ENCODE measurements at places on chromosomes 3 and 15.

DNA sequence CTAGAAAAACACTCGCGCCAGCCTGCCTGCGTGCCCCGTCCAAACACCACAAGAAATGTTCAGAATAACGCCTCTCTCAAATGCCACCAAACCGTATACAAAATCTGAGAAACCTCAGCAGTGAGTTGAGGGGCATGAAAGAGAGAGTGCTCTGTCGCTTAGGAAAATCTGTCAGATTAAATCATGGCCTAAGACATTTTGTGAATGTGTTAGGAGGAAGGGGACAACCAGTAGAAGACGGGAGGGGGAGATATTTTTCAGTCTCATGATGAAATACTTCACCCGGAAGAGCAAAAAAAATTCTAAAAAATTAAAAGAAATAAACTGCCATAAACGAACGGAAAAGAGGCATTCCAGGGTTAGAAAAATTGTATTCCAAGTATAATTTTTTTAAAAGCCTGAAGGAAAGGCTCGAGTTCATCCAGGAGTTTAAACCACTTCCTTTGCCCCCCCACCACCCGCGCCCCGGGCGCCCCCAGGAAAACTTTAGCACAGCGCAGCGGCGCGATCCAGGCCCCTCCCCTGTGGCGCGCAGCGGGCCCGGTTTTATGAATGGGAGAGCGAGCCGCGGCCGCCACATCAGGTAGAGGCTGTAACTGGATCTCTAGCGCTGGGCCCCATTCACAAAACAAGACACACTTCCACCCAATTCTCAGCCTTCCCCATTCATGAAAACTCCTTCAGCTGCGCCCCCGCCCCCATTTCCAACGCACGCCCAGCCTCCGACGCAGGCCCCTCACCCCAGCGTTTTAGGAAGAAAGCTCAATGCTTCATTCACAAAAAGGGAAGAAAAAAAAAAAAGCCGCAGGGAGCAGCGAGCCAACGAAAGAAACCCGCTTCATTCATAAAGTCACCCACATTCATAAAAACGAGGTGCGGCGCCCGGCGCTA lies 1.4 kb downstream of the ETV5 start:
- peak; percentile 84 for DNase-seq

GRCh38 chr15:85520650-85521049 lies 140.2 kb downstream of the AKAP13 start:
- peak; percentile 5 for DNase-seq

GRCh38 chr3:60657972-60658371 lies 593.3 kb downstream of the FHIT start:
- no peak for DNase-seq

DNA sequence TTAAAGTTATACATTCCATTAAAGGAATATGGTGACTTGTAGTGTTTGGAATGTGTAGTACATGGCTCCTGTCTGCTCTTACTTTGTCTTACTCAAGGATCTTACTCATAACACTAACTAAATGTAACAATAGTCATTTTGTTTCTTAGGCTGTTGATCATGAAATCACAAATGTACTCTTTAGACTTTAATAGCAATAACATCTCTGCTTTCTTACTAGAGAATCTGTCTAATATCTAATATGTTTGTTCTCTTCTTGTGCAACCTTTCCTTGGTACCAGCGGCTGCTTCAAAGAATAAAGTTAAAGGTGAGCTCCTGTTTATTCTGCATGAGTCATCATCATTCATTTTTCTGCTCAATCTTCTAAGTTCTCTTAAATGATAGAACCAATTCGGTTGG lies 767.5 kb downstream of the CADM2 start:
- DNase-seq = no peak

- DNase-seq = no peak
Observed at GRCh38 chr3:31132132-31132769, 237.8 kb upstream of the GADL1 start.

- DNase-seq = no peak
Observed at GRCh38 chr3:98985431-98985830, 83.9 kb upstream of the DCBLD2 start.

DNA sequence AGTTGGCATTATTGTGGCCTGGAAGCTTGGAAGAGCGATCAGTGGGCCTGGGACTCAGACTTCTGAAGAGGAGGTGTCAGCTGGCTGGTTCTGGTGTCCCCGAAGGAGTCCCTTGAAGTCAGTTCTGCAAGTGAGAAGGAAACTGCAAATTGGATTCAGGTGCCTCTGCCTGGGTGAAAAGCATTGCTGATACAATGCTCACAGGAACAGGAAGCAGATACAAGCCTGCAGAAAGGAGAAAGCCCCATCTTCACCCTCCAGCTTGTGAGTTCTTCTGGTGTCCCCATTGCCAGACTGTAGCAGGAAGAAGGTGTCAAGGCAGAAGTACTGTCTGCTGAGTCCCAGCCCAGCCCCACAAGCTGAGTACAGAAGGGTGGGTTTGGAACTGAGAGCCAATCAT lies 271.3 kb downstream of the PLOD2 start:
- no peak for DNase-seq

DNA sequence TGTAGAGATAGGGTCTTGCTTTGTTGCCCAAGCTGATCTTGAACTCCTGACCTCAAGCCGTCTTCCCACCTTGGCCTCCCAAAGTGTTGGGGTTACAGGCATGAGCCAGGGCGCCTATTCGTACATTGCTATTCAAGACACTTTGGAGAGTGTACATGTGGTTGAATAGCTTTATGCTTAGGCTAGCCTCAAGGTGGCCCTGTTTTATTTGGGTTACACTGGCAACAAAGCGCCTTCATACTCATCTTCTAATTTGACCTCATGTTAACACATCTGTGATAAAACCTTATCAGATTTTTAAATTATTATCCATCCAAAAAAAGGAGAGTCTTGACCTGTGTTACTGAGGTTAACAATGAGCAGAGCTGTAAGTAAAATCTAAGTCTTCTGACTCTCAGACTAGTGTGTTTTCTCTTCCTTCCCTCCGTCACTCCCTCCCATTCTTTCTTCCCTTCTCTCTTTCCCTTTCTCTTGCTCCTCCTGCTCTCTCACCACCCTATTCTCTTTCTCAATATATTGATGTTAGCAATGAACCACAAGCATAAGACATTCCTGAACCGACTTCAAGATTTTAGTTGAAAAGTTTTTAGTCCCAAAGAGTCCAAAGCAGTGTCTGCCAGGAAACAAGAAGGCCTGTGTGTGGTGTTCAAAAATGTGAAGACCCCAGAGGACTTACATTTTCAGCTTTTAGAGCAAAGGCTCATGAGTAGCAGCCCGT lies 603.7 kb upstream of the CFAP20DC start:
- DNase-seq = no peak

DNA sequence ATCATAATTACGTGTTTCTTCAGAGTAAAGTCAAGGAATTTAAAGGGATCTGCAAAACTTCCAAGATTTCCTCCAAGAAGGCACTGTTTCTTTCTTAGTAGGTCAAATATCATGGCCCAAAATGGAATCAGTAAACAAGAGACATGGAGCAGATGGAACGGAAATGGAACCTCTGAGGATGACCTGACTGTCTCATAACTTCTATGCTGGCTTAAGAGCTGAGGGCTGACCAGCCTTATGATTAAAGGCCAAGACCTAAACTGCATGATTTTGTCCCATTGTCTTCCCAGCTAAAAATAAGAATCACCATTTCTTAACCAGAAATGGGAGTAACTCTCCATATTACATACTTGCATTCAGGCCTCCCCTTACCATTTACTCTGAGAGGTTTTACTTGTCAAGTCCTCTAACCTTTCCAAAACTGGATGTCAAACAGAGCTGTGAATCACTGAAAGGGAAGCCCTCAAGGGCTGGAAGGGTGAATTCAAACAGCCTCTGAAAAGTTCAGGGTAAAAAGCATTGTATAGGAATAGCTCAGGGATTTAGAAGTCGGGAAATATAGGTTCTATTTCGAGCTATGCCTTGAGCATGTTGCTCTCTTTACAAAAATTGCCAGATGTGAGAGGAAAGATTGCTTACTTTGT lies 103.7 kb downstream of the MEIS2 start:
- DNase-seq = no peak

- DNase-seq = no peak
Observed at GRCh38 chr3:128506754-128507153, 13.8 kb upstream of the GATA2 start.

- DNase-seq = no peak
Observed at GRCh38 chr3:14562121-14562890, 22.2 kb upstream of the GRIP2 start.

- DNase-seq = no peak
Observed at GRCh38 chr3:135499426-135499825, 466.1 kb upstream of the PPP2R3A start.

DNA sequence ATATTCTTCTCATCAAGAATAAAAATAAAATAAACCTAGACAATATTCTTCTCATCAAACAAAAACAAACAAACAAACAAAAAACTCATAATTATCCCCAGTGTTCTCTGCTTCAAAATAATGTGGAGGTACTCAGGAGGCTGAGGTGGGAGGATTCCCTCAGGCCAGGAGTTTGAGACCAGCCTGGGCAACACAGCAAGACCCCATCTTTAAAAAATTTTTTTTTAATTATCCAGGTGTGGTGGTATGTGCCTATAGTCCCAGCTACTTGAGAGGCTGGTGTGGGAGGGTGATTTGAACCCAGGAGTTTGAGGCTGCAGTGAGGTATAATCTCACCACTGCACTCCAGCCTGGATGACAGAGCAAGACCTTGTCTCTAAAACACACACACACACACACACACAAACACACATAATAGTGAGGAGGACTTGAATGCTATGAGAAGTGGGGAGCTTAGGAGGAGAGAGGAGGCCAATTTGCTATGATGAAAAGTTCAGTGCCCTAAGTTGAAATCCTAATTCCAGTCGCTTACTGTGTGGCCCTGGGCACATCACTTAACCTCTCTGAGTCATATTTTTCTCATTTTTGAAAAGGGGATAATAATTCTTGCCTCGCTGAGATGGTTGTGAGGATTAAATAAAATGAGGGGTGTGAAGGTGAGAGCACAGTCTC lies 35.8 kb upstream of the HERC1 start:
- no peak for DNase-seq

GRCh38 chr15:38307861-38308641 lies 55.4 kb downstream of the SPRED1 start:
- no peak for DNase-seq

- no peak for DNase-seq
Observed at GRCh38 chr15:58086491-58086890, 21.0 kb upstream of the ALDH1A2 start.

- no peak for DNase-seq
Observed at GRCh38 chr3:183288117-183288516, 35.1 kb downstream of the B3GNT5 start.

DNA sequence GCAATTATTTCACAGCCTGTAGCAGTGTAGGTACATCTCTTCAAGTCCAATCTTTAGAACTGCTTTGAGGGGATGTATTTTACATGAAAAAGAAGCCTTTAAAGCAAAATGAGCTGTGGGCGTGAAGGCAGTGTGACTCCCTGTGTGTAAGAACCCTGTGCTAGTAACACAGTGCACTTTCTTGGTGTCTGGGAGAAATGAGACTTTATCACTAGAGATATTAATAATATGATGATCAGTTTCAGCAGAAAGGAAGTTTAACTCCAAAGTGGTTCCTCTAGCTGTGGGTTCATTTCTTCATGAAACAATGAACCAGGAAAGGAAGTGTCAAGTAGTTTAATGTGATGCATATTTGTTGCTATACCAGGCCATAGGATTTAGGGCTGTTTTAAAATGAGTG lies 41.5 kb downstream of the SLCO3A1 start:
- no peak for DNase-seq

DNA sequence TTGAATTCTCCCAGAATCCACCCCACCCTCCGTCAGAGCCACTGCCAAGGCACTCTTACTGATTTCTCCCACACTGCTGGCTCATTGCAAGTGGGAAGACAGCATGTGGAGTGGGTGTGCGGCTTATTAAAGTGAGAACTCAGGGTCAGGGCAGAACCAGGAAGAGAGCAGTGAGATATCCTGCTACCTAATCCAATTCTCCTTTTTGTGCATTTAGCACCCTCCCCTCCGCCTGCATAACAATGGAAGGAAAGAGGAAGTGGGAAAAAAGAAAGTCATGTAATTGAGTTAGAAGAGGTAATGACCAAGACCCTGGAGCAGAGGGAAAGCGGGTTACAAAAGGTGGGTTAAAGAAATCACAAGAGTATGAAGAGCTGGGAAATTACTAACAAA lies 27.8 kb upstream of the PIK3CB start:
- no peak for DNase-seq

DNA sequence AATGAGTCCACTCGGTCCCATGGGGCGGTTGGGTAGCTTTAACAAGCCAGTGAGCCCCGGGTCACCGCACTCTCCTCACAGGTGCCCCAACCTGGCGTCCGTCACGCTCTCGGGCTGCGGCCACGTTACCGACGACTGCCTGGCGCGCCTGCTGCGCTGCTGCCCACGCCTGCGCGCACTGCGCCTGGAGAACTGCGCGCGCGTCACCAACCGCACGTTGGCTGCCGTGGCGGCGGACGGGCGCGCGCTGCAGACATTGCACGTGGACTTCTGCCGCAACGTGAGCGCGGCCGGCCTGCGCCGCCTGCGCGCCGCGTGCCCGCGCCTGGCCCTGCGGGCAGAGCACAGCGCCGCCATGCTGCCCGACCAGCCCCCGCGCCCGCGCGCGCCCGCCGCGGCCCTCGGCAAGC lies 3.4 kb downstream of the FBXL22 start:
- peak; percentile 82 for DNase-seq

GRCh38 chr3:31957106-31957505 lies 24.0 kb downstream of the OSBPL10 start:
- DNase-seq = no peak

DNA sequence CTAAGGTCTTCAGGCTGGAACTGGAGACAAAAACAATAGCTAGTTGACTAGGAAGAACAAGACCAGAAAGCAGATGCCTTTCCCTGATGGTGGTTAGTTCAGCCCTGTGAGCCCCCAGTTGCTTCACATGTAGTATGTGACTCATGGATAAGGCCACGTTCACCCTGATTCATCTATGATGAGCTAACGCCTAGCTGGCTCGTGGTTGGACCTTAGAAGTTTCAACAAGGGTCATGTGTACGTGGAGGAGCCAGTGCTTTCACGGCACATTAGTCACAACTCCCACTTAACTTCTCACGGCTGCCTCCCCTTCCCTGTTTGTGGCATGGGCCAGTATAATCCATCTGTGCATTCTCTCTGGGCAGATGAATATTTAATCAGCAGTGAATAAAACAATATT lies 20.6 kb downstream of the COL8A1 start:
- no peak for DNase-seq

DNA sequence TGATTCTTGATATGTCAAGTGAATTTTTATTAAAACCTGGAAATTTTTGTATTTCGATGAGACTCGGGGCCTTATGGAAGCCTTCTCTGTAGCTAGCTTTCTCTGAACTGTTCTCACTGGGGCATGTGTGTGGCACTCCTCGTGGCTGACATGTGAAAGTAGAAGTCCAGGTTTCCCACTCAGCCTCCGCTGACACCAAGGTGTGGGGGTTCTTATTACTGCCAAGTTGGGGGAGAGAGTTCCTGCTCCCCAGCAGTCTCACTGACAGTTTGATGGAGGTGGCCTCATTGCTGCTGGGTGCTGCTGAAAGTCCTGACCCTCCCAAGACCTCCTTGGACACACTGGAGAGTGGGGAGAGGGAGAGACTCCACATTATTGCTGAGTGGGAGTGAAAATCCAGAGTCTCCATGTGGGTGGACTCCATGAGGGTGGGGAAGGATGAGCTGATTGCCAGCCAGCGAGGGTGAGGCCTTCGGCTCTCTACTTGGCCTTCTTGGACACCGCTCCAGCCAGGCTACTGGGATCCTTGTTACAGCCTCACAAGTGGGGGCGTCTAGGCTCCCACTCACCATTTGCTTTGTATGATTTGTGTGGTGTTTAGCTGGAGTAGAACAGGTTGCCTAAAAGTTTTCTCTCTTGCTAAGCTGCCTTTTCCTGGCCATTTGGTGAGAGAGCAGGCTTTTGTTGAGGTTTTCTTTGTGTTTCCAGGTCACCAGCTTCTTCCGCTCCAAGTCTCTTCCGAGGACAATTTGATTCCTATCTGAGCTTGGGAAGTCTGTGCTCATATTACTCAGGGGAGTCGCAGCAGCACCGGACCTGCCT lies 64.1 kb downstream of the LSM3 start:
- no peak for DNase-seq
